ENCODE measurements at places on chromosomes 11 and 22. TPM values are rescaled to one million over a fixed set of nuclear protein-coding genes. Genes with fewer than 3 reads are reported as not detected.

Gene B4GALNT4
- total RNA-seq = 0.86 TPM

Gene GRM5
- total RNA-seq = 0.13 TPM

Gene TNNI2
- total RNA-seq = not detected

Gene CCDC81
- total RNA-seq = 1.1 TPM

Gene AP5B1
- total RNA-seq = 17.4 TPM

Gene TTC9C
- total RNA-seq = 32.9 TPM

Gene MS4A4E
- total RNA-seq = not detected

Gene P2RX6
- 0.22 TPM for total RNA-seq

Gene TNKS1BP1
- 50.9 TPM for total RNA-seq

Gene FXYD2
- 0.50 TPM for total RNA-seq

Gene OR5I1
- total RNA-seq = not detected

Gene PANX3
- not detected for total RNA-seq

Gene ISX
- not detected for total RNA-seq

Gene ANGPTL5
- total RNA-seq = 0.13 TPM

Gene EXT2
- total RNA-seq = 83.1 TPM

Gene CREB3L1
- 2.4 TPM for total RNA-seq

Gene OR8G1
- total RNA-seq = not detected

Gene FAM118A
- 61.2 TPM for total RNA-seq

Gene UPK2
- total RNA-seq = not detected

Gene CBLIF
- total RNA-seq = not detected

Gene TMEM191B
- total RNA-seq = not detected

Gene CECR2
- total RNA-seq = 4.4 TPM

Gene PHOX2A
- total RNA-seq = not detected

Gene MS4A3
- total RNA-seq = not detected

Gene APOL4
- 1.3 TPM for total RNA-seq

Gene MUC5AC
- not detected for total RNA-seq

Gene FGF4
- total RNA-seq = not detected

Gene OR2AG1
- total RNA-seq = not detected

Gene NPAS4
- total RNA-seq = not detected

Gene YIF1A
- 70.6 TPM for total RNA-seq

Gene KIRREL3
- total RNA-seq = not detected

Gene SOX6
- under 0.01 TPM for total RNA-seq

Gene B3GAT1
- total RNA-seq = 0.07 TPM

Gene SCGB1A1
- total RNA-seq = not detected

Gene NAALAD2
- total RNA-seq = 0.66 TPM

Gene FAM83F
- not detected for total RNA-seq

Gene CACNA1I
- not detected for total RNA-seq

Gene SLC22A8
- total RNA-seq = not detected

Gene GAS2
- 1.3 TPM for total RNA-seq

Gene SLCO2B1
- total RNA-seq = 0.27 TPM

Gene SHANK3
- 54.3 TPM for total RNA-seq

Gene MS4A1
- total RNA-seq = not detected

Gene KCNE3
- total RNA-seq = 0.53 TPM

Gene OR2D2
- 0.66 TPM for total RNA-seq

Gene CYTH4
- total RNA-seq = 0.13 TPM

Gene LINC01488
- total RNA-seq = not detected

Gene HBE1
- total RNA-seq = not detected

Gene CADM1
- total RNA-seq = 9.7 TPM

Gene MAP6
- 0.27 TPM for total RNA-seq

Gene MRGPRE
- not detected for total RNA-seq

Gene MYEOV
- total RNA-seq = 1.9 TPM

Data from thoracic aorta endothelial cell (primary cell).